Neural crest cell (in vitro differentiated cells): ENCODE measurements at places on chromosomes 7 and 10.

GRCh38 chr7:45294559-45294958 is 137.0 kb downstream of the RAMP3 start:
- DNase-seq = no peak

GRCh38 chr7:34058801-34059135 is 153.4 kb downstream of the BMPER start:
- DNase-seq = no peak

- DNase-seq = no peak
Observed at GRCh38 chr10:11793762-11794479, 29.2 kb upstream of the PROSER2 start.

DNA sequence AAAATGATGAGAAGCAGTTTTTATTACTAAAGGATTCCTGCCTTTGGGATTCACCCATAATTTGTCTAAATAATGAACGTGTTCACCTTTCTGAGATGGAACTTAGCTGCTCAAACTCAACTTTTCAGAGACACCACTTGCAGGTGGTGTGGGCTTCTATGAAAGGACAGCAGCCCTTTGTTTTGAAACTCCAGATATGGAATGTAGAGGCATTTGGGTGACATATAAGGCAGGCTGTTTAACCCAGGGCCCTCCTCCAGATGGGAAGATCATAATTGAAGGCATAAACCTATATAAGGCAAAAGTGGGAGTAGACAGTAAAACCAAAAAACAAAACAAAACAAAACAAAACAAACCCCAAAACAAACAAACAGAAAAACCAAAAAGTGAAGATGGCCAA is 11.9 kb upstream of the HUS1 start:
- no peak for DNase-seq

DNA sequence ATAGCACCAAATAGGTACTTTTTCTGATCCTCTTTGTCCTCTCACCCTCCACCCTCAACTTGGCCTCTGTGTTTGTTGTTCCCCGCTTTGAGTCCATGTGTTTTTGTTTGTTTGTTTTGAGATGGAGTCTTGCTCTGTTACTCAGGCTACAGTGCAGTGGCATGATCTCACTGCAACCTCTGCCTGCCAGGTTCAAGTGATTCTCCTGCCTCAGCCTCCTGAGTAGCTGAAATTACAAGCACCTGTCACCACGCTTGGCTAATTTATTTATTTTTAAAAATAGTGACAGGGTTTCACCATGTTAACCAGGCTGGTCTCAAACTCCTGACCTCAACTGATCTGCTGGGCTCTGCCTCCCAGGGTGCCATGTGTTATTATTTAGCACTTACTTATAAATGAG is 5.3 kb downstream of the ZNF273 start:
- no peak for DNase-seq

DNA sequence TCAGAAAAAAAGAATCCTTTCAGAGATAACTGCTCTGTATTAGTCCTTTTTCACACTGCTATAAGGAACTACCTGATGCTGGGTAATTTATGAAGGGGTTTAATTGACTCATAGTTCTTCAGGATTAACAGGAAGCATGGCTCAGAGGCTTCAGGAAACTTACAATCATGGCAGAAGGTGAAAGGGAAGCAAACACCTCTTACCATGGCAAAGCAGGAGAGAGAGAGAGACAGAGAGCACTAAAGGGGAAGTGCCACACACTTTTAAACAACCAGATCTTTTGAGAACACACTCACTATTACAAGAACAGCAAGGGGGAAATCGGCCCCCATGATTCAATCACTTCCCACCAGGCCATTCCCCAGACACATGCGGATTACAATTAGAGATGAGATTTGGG is 114.2 kb downstream of the TES start:
- no peak for DNase-seq

- DNase-seq = no peak
Observed at GRCh38 chr10:34262985-34263384, 552.1 kb downstream of the PARD3 start.
